Bronchus fibroblast of lung (primary cell): ENCODE measurements at places on chromosomes 3 and 15. TPM values are rescaled to one million over a fixed set of nuclear protein-coding genes. Genes with fewer than 3 reads are reported as not detected.

Gene NANOGP8
- not detected in 2 replicates for total RNA-seq

Gene MNS1
- total RNA-seq: 1.8 and 3.4 TPM in 2 replicates

Gene NR1I2
- under 0.01 and 0.34 TPM in 2 replicates for total RNA-seq

Gene AHSG
- total RNA-seq: not detected in 2 replicates

Gene CEP19
- 0.89 and 1.0 TPM in 2 replicates for total RNA-seq

Gene ZNF80
- not detected in 2 replicates for total RNA-seq

Gene ALPK3
- total RNA-seq: 0.74 and 0.84 TPM in 2 replicates

Gene GPR171
- total RNA-seq: not detected in 2 replicates

Gene NDUFB4
- 106 and 122 TPM in 2 replicates for total RNA-seq

Gene EIF4A2
- 210 and 239 TPM in 2 replicates for total RNA-seq

Gene MBNL1
- total RNA-seq: 149 and 167 TPM in 2 replicates

Gene ARPP19
- 54.6 and 73.8 TPM in 2 replicates for total RNA-seq

Gene TRAT1
- not detected in 2 replicates for total RNA-seq

Gene PPP1R14D
- total RNA-seq: not detected in 2 replicates

Gene PHLDB2
- 18.0 and 25.1 TPM in 2 replicates for total RNA-seq

Gene AMT
- total RNA-seq: 2.5 and 2.7 TPM in 2 replicates

Gene ZNF502
- total RNA-seq: 1.6 and 1.7 TPM in 2 replicates

Gene FGF7
- total RNA-seq: 9.2 and 13.8 TPM in 2 replicates

Gene LMAN1L
- not detected in 2 replicates for total RNA-seq

Gene NR2E3
- total RNA-seq: not detected in 2 replicates

Gene CD276
- total RNA-seq: 91.6 and 108 TPM in 2 replicates

Gene ASB14
- total RNA-seq: not detected in 2 replicates

Gene SENP8
- 1.5 and 2.0 TPM in 2 replicates for total RNA-seq

Gene CIB2
- 2.2 and 2.8 TPM in 2 replicates for total RNA-seq

Gene GOLGA6L25
- not detected in 2 replicates for total RNA-seq

Gene CRYGS
- total RNA-seq: 0.34 and 0.59 TPM in 2 replicates

Gene OSBPL10
- total RNA-seq: 5.7 and 8.2 TPM in 2 replicates

Gene CCR3
- total RNA-seq: not detected in 2 replicates

Gene TEX55
- total RNA-seq: not detected in 2 replicates

Gene BCL2A1
- total RNA-seq: not detected in 2 replicates

Gene TRAIP
- total RNA-seq: 10.3 and 12.8 TPM in 2 replicates

Gene GDPGP1
- total RNA-seq: 4.2 and 6.1 TPM in 2 replicates

Gene SIAH2
- total RNA-seq: 25.7 and 30.9 TPM in 2 replicates

Gene SERPINI2
- total RNA-seq: not detected in 2 replicates

Gene NR2F2
- 13.8 and 21.4 TPM in 2 replicates for total RNA-seq

Gene PRTG
- total RNA-seq: 3.4 and 4.2 TPM in 2 replicates

Gene DUOXA2
- not detected in 2 replicates for total RNA-seq

Gene LTK
- 0.50 and 0.59 TPM in 2 replicates for total RNA-seq

Gene MORC1
- not detected in 2 replicates for total RNA-seq

Gene GPR62
- total RNA-seq: 0.15 and 0.34 TPM in 2 replicates

Gene EPB42
- total RNA-seq: not detected in 2 replicates

Gene GALK2
- total RNA-seq: 36.9 and 42.2 TPM in 2 replicates

Gene SLC22A14
- not detected in 2 replicates for total RNA-seq

Gene HTR3E
- total RNA-seq: not detected in 2 replicates

Gene CDCP1
- 22.1 and 23.2 TPM in 2 replicates for total RNA-seq

Gene LRRN1
- 0.17 and 0.30 TPM in 2 replicates for total RNA-seq

Gene TTLL3
- 8.3 and 8.7 TPM in 2 replicates for total RNA-seq

Gene ST3GAL6
- 0.74 and 3.0 TPM in 2 replicates for total RNA-seq

Gene MLF1
- total RNA-seq: 6.1 and 6.6 TPM in 2 replicates

Gene GCNT3
- not detected in 2 replicates for total RNA-seq

Gene DYNLT2B
- total RNA-seq: 19.5 and 20.3 TPM in 2 replicates

Gene ERICH6
- total RNA-seq: not detected in 2 replicates

Gene FGD5
- total RNA-seq: under 0.01 and 0.30 TPM in 2 replicates

Gene PLA2G4F
- total RNA-seq: not detected in 2 replicates

Gene TRPC1
- total RNA-seq: 5.2 and 8.2 TPM in 2 replicates

Gene JMJD7
- total RNA-seq: 5.9 and 6.6 TPM in 2 replicates
